Activated CD4-positive, alpha-beta T cell treated with anti-CD3 and anti-CD28 coated beads for 24 hours (primary cell): ENCODE measurements at places on chromosomes 2 and 18.

GRCh38 chr2:150076281-150076680 is 411.2 kb downstream of the RND3 start:
- DNase-seq, result no peak

DNA sequence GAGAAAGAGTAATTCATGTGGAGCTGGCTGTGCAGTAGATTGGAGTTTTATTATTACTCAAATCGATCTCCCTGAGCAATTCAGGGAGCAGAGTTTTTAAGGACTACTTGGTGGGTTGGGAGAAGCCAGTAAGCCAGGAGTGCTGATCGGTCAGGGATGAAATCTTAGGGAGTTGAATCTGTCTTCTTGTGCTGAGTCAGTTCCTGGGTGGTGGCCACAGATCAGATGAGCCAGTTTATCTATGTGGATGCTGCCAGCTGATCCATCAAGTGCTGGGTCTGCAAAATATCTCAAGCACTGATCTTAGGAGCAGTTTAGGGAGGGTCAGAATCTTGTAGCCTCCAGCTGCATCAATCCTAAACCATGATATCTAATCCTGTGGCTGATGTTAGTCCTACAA is 17.0 kb upstream of the UGT1A8 start:
- no peak for DNase-seq

DNA sequence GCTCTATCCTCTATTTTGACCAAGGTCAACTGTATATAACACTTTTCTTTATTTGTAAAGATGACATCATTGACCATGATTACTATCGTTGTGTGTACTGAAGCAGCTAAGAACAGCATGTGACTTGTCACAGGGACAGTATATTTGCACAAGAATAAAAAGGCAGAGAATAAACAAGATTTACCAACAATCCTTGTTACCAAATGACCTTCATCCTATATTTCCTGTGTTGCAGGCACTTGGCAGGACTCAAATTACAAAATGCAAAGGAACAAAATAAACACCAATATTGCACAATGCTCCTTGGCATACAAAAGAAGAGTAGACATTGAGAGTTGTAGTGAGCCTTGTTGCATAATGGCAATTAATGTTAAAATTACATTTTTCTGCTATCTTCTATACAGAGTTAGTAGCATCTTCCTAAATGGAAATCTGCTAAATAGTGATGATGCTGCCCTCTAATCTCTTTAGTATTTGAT is 61.8 kb downstream of the RFTN2 start:
- DNase-seq, result no peak

- DNase-seq, result no peak
Observed at GRCh38 chr2:101420623-101421022, 33.3 kb upstream of the CREG2 start.

- no peak for DNase-seq
Observed at GRCh38 chr2:11071211-11071610, 84.1 kb upstream of the SLC66A3 start.

DNA sequence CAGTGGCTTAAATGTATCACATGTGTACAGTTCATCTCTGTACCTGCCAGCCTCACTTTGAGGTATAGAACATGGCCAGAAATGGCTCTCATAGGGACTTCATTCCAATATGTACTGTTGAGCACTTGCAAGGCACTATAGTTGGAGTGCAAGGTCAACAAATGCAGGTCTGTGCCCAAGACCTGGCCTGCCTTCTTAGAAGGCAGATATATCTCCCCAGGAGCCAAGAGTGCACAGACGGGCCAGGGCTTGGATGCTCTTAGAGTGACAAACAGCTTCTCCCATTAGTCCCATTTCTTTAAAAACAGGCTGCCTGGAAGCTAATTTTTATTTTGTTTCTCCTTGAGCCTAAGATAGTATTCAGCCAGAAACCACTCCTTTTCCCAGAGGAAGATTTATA is 7.3 kb downstream of the TEX261 start:
- DNase-seq, result no peak

DNA sequence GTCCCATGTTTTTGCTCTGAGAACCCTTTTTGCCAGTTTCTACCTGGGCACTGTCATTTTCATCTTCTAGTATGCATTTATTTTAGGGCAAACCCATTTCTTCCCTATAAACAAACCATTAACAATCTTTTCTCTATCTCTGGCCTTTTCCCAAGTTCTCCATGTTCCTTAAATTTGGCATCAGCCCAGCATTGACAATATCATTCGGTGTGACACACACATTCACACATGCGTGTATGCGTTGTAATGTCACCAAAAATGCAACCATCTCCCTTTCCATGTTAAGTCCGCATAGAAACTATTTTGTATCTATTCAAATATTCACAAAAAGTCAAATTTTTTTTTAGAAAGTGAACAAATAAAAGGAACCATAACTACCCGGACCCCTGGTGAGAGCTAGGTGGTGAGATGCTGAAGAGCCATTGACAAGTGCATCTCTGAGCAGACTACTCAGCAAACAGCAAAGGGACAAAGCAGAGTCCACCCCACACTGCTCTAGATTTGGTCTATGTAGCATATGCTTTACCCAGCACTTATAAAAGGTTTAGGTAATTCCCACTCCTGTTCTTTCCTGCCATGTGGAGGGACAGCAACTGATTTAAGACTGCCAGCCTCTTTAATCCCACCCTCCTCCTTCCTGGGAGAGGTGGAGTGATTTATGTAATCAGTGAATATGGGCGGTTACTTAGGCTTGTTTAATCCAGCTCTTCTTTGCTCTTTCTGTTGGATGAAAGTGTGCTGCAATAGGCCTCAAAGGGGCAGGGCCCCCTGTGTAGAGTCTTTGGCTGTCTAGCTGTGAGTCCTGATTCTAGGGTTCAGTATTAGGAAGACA is 124.1 kb downstream of the METTL8 start:
- DNase-seq, result no peak

GRCh38 chr18:21203126-21203525 is 38.9 kb upstream of the GREB1L start:
- DNase-seq, result no peak

- no peak for DNase-seq
Observed at GRCh38 chr2:29166242-29167039, 51.2 kb downstream of the CLIP4 start.

DNA sequence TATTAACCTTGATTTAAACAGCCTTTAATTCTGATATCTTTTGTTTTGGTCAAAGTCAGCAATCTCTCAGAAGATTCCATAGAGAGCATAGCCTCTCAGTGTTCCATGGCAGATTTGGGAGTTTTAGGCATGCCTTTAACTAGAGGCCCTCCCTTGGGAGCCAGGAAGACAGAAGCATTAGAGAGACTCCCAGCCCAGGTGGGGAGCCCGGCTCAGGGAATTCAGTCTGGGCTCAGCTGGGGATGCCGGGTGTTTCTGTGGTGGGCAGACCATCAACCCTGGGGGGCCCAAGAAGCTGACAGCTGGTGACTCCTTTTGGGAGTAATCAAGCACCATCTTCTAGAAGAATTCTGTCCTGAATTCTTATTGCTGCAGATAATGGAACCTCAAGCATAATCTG is 99.7 kb upstream of the CELF4 start:
- no peak for DNase-seq

DNA sequence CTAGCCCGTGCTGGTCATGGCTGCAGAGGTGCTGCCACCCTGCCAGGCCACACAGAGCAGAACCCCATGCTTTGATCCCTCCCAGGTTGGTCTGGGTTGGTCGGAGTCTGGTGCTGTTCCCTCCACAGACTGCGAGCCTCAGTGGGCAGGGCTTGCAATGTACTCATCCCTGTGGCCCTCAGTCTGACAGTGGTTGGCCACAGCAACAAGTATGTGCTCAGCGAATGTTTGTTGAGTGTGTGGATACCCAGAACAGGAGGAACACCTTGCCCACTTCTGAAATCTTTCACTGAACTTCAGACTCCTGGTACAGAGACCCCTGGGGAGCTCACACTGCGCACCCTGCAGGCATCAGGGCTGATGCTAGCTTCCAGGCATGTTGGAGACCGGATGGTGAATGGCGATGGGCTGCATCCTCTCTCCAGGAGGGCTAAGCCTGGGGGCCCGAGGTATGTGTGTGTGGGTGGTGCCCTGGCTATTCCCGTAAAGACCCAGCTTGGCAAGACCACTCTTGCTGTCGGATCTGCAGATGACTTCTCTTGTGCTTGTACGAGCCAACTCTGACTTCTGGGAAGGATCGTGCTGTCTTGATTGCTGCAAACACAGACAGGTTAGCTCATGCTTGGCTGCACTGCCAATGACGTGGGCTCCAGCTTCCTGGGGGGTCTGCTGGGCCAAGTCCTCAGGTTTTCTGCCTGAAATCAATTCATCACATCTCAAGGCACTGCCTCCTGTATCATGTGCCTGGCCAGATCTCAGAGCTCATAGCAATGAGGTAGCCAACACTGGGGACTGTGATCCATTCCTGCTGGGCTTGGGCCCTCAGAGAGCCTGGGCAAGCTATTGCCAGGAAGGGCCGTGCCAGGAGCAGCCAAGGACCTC is 43.7 kb downstream of the RHOB start:
- no peak for DNase-seq

- peak; percentile 62 for DNase-seq
Observed at GRCh38 chr2:105545730-105546627, 147.1 kb upstream of the FHL2 start.

DNA sequence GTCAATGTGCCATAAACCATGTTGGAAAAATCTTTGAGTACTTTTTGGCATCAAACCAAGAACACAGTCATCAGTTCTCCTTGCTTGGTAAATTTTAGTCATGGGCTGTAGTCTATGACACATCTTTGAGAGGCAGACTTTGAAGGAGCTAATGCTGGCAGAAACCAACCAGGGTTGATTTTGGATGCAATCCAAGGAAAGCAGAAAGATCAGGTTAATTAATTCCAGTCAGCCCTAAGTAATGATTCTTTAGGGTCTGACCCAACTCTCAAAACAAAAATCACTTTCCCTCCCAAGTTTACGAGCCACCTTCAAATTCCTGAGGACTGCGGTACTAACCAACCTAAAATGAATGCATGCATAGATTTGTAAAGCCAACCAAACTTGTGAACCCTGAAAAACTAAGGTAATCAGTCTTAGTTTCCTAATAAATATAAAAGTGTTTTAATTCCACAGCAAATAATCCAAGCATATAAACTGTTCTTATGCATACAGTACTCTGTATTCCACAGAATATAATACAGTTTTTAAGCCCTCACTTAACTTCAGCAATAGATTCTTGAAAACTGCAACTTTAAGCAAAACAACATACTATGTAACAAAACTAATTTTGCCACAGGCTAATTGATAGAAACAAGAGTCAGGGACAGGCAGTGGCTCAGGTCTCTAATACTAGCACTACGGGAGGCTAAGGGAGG is 22.0 kb downstream of the AP1S3 start:
- DNase-seq, result no peak

GRCh38 chr2:42860319-42861094 is 68.1 kb upstream of the HAAO start:
- no peak for DNase-seq

DNA sequence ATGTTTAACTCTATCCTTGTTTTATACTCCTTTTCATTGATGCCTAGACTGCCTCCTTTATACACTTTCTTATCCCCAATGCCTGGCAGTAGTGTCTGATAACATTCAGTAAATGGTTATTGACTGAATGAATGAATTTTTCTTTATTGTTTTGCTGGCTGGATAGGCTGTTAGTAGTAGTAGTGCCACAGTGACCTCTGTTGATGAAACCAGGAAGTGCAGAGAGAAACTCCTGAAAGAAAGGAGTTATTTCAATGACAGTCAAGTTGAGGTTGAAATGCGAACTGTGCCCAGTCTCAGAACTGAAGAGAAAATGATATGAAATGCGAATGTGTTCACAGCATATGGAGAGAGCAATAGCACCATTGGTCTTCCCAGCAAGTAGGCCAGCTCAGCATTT is 26.8 kb upstream of the SLC9A2 start:
- no peak for DNase-seq

DNA sequence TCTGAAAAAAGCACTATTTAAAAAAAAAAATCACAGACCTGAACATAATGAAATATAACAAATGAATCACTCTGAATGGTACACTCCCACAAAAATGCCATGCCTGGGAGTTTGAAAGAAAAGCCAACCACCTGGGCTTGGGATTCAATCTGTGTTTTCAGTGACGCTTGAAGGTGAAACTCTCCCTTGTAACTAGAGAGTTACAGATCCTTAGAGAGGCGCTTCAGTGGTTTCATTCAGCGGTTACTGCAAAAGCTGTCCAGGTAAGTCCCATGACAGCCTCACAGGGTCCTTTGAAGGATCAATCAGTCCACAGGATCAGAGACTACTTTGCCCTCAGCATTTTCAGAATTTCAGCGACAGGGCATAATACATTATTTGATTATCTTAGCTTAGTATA is 627.3 kb downstream of the IRS1 start:
- no peak for DNase-seq

DNA sequence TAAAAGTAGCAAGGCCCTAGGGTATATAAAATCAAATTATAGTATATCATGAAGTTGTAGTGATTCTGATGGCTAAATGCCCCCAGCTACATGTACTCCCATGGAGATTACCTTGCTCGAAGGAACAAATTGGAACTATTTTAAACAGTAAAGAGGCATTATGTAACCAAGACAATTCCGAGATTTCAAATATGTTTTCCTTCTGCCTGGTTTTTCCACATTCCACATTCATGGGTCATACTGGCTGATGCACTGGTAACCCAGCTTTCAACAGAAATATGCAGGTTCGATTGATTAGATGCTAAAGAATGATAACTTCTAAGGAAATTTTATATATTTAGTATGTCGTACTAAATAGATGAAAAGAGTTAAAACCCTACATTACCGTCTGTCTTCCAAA is 62.3 kb upstream of the MGAT4A start:
- DNase-seq, result no peak

DNA sequence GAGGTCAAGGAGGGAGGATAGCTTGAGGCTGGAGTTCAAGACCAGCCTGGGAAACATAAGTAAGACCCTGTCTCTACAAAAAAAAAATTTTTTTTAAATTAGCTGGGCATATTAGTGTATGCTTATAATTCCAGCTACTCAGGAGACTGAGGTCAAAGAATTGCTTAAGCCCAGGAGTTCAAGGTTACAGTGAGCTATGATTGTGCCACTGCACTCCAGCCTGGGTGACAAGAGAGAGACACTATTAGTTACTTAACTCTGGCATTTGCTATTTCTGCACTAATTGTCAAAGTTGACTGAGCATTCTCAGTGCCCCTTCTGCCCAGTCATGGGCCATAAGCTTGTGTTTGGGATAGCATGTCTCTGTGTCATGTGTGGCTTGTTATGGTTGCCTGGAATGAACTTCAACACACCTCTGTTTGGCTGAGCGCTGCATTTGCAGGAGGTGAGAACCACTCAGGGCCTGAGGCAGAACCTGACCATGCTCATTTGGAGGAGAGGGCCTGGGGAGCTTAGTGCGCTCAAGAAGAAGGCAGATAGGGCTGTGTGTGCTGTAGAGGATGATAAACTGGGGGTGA is 77.7 kb downstream of the SH3RF3 start:
- no peak for DNase-seq

DNA sequence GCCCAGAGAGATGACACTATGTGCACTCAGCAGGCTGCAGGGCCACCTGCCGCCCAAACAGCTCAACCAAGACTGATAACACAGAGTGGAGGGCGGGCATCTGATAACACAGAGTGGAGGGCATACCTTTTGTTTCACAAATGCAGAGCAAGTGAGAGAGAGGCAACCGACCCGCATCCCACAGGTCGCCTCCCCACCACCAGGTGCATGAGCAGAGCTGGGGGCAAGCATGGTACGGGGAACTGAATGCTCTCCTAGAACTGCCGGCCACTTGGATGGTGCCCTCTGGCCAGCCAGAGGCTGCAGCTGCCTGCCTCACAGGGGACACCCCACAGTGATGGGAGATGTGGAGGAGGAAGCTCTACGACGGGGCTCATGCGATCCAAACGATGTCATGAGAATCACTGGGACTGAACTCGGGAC is 49.5 kb downstream of the ANO7 start:
- DNase-seq, result no peak
